ENCODE measurements at places on chromosomes 4 and X.

DNA sequence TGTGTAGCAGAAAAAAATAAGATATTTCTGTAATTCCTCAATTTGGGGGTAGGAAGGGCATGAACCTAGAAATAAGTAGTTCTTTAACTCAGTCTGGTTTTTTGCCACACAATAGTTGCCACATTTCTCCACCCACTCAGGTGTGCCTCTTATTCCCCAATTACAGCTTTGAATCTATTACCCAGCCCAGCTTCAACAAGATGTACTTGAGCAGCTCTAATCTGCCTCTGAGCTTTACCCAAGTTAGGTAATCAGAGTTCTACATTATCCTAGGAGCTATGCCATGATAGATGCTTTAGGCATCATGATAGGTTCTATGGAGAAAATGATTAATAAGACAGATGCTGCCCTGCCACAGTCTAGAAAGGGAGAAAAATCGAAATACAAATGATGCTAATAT is 117.4 kb upstream of the GPRIN3 start:
- no peak for DNase-seq

DNA sequence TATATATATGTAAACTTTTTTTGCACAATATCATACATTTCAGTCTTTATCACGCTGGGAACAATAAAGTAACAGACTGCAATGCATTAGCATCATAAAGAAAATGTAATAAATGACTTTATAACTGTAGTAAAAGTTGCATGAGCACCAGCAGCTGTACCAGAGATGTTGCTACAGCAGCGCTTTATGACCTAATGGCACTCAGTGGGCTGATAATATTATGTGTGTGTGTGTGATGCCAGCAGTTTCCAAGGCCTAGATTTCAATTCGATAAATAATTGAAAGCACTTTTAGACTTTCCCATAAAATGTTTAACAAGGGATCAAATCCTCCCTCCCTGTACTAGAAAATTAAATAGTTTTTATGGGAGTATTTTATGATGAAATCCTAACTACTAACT is 367.6 kb upstream of the AGA start:
- no peak for DNase-seq

- DNase-seq: no peak
These were observed 136.6 kb downstream of the FBXW7 start for GRCh38 chr4:152399246-152399645.

- DNase-seq: no peak
These were observed 1087.1 kb downstream of the C4orf33 start for GRCh38 chr4:130183096-130183495.

GRCh38 chr4:85457752-85458467 is 17.0 kb upstream of the ARHGAP24 start:
- no peak for DNase-seq

GRCh38 chrX:109710181-109710580 is 22.9 kb downstream of the ACSL4 start:
- DNase-seq: no peak

DNA sequence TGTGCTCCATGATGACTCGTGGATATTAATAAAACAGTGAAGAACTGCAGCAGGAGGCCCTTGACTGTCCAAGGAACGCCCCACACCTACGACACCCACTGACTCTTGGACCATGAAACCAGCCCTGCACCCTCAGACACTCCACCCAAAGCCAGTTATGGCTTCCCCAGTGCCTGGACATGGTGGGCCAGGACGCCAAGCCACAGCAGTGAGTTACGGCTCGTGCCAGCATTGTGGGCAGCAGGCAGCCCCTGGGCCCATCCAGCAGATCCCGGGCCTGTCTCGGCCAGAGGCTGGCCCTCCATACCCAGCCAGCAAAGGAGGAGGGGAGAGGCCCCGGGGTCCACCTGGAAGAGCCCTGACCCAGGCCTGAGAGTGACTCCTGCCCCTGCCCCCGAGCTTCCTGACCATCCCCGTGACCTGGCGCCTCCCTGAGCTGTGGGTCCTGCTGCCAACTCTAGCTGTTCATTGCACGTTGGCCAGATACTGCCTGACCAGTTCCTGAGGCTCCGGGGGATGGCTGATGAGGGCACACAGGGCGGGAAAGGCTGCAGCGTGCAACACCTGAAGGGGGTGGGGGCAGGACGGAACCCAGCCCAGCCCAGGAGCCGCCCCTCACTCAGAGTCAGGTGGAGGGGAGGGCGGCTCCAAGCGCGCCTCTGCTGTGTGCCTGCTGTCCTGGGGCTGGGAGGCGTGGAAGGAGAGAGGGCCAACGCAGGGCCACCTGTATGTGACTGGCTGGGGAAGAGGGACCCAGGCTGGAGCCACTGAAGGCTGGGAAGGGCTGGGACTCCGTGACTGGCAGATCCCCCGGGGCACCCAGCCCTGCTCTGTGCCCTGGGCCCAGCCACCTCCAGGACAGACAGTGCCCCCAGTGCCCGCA is 739 bp downstream of the SLC49A3 start:
- no peak for DNase-seq

DNA sequence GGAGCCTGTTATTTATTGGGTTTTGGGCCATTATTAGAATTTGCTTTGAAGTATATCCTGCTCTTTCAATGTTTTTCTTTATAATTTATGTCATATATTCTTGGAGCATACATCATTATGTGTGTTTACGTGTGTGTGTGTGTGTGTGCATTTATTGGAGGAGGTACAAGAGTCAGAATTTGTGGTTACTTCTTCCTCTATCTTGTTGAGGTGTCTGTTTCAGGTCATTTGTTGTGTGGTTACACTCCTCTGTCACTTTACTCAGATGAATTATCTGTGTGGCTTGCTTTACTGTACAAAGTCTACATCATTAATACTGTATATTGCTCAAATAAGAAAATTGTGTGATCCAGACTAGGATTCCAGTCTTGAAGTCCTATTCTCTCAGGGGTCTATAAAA is 1957.4 kb upstream of the TENM3 start:
- DNase-seq: no peak
